ENCODE measurements at places on chromosomes 2 and 18. TPM values are rescaled to one million over a fixed set of nuclear protein-coding genes. Genes with fewer than 3 reads are reported as not detected.

- H3K27me3 ChIP-seq: no peaks in the 10 kb centered on the region
- no peaks in the 10 kb centered on the region for H3K4me1 ChIP-seq
- no peaks in the 10 kb centered on the region for H3K36me3 ChIP-seq
- no peak overlapping the region for H3K27ac ChIP-seq
- H3K4me3 ChIP-seq: no peak overlapping the region
Observed at GRCh38 chr2:111227716-111228141, 107.0 kb downstream of the BCL2L11 start.

Gene ZNF804A
- not detected for total RNA-seq

Gene RPL31
- 1,381 TPM for total RNA-seq

Gene LAMA3
- not detected for total RNA-seq
